ENCODE measurements at places on chromosomes 2 and 18. TPM values are rescaled to one million over a fixed set of nuclear protein-coding genes. Genes with fewer than 3 reads are reported as not detected.

Gene PLEK
- 0.19 TPM for polyA plus RNA-seq

Gene INHBB
- 8.0 TPM for polyA plus RNA-seq

Gene GAD1
- 427 TPM for polyA plus RNA-seq

Gene OTOF
- polyA plus RNA-seq = not detected

Gene STON1
- 5.3 TPM for polyA plus RNA-seq

Gene TGFA
- 0.55 TPM for polyA plus RNA-seq

Gene TUBB8B
- not detected for polyA plus RNA-seq

Gene EFHD1
- polyA plus RNA-seq = 0.15 TPM

Gene LYG1
- not detected for polyA plus RNA-seq

Gene REEP1
- polyA plus RNA-seq = 206 TPM

Gene C2orf80
- 28.1 TPM for polyA plus RNA-seq

Gene TBR1
- polyA plus RNA-seq = not detected

Gene LINC00305
- polyA plus RNA-seq = not detected

Gene ALS2
- 18.0 TPM for polyA plus RNA-seq

Gene LBX2
- polyA plus RNA-seq = not detected

Gene IL1B
- polyA plus RNA-seq = not detected

Gene C2orf68
- 2.0 TPM for polyA plus RNA-seq

Gene SLC4A3
- polyA plus RNA-seq = 7.6 TPM

Gene RGPD4
- not detected for polyA plus RNA-seq

Gene SLC23A3
- polyA plus RNA-seq = not detected

Gene SOX11
- 0.60 TPM for polyA plus RNA-seq

Gene CNRIP1
- polyA plus RNA-seq = 58.7 TPM

Gene COLEC12
- 3.2 TPM for polyA plus RNA-seq

Gene TIMM21
- 227 TPM for polyA plus RNA-seq

Gene MC2R
- not detected for polyA plus RNA-seq

Gene EGR4
- 0.99 TPM for polyA plus RNA-seq

Gene RAX
- not detected for polyA plus RNA-seq

Gene ASNSD1
- polyA plus RNA-seq = 127 TPM

Gene GGCX
- 36.9 TPM for polyA plus RNA-seq

Gene AMER3
- 0.70 TPM for polyA plus RNA-seq

Gene CCDC178
- not detected for polyA plus RNA-seq

Gene OXER1
- polyA plus RNA-seq = not detected

Gene CD207
- not detected for polyA plus RNA-seq

Gene ARHGAP28
- not detected for polyA plus RNA-seq

Gene OLA1
- polyA plus RNA-seq = 289 TPM

Data from Purkinje cell (primary cell).